ENCODE measurements at places on chromosomes 1 and 21. TPM values are rescaled to one million over a fixed set of nuclear protein-coding genes. Genes with fewer than 3 reads are reported as not detected.

FOXD3 gene
- total RNA-seq: 1.9 TPM

PRKAA2 gene
- total RNA-seq: 10.6 TPM

SPATA46 gene
- total RNA-seq: not detected

TRIM67 gene
- total RNA-seq: 0.10 TPM

DCST1 gene
- total RNA-seq: 0.10 TPM

PTCH2 gene
- 7.2 TPM for total RNA-seq

KIF2C gene
- total RNA-seq: 10.1 TPM

C1orf74 gene
- total RNA-seq: 5.9 TPM

MMEL1 gene
- 1.3 TPM for total RNA-seq

DIRAS3 gene
- total RNA-seq: 1.4 TPM

AXDND1 gene
- total RNA-seq: 0.99 TPM

SEMA6C gene
- total RNA-seq: 10.7 TPM

CLEC20A gene
- not detected for total RNA-seq

YOD1 gene
- 27.8 TPM for total RNA-seq

NR0B2 gene
- not detected for total RNA-seq

HCN3 gene
- total RNA-seq: 1.7 TPM

TIPRL gene
- total RNA-seq: 31.9 TPM

ACBD3 gene
- total RNA-seq: 55.1 TPM

KLHDC7A gene
- 0.30 TPM for total RNA-seq

FCAMR gene
- not detected for total RNA-seq

RPE65 gene
- total RNA-seq: 0.10 TPM

SLAMF7 gene
- 0.49 TPM for total RNA-seq

RABGAP1L gene
- total RNA-seq: 54.4 TPM

CACNA1S gene
- 5.3 TPM for total RNA-seq

SYTL1 gene
- total RNA-seq: 22.7 TPM

PARS2 gene
- total RNA-seq: 2.5 TPM

MROH9 gene
- total RNA-seq: 0.10 TPM

CCDC27 gene
- total RNA-seq: not detected

MYBPH gene
- 2.1 TPM for total RNA-seq

MAB21L3 gene
- total RNA-seq: 1.4 TPM

OR2L3 gene
- total RNA-seq: not detected

IL20 gene
- 0.59 TPM for total RNA-seq

PLEKHN1 gene
- 1.9 TPM for total RNA-seq

SUSD4 gene
- 12.9 TPM for total RNA-seq

Measured in skin of body (tissue), 3 donors.